ENCODE measurements at places on chromosomes 1 and 21.

DNA sequence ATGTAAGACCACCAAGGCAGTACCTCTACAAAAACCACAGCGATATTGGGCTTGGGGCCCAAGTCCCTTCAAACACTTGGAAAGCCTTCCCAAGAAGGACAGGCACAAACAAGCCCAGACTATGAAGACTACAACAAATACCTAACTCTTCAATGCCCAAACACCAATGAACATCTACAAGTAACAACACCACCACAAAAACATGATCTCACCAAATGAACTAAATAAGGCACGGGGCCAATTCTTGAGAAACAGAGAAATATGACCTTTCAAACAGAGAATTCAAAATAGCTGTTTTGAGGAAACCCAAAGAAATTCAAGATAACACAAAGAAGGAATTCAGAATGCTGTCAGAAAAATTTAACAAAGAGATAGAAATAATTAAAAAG lies 86.8 kb downstream of the COL24A1 start:
- DNase-seq = no peak

- DNase-seq = no peak
These were observed 121.8 kb upstream of the SPAG17 start for GRCh38 chr1:118306851-118307250.

DNA sequence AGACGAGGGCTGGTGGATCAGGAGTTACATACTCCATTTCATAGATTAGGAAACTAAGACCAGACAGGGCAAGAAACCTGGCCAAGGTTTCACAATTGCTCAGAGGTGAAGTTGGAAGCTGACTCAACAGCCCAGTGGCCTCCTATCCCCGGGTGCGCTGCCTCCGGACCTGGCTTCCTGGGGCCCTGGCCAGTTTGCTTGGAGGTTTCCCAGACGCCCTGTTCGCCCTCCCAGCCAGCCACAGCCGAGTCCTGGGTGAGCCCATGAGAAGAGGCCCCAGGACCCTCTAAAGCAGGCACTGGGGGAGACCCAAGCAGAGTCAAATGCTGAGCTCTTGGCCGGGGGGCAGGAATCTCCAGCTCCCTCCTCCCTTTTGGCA lies 180.1 kb downstream of the ZBTB18 start:
- DNase-seq = no peak

DNA sequence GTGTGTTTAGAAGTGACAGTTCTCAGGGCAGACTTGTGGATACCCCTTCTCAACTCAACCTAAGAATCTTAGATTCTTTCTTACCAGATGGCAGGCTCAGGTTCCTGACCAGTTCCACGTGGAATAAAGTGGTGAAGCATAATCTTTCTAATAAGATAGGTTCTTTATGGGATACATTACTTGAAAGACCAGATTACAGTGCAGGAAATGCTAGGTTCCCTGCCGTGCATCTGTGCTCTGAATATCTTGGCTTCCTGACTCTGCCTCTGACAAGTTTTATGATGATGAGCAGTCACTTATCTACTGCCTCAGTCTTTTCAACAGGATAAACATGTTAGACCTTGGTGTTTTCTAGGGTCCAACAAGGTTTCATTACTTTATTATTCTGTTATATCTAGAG lies 207.9 kb upstream of the CACYBP start:
- DNase-seq = no peak

- peak; percentile 62 for DNase-seq
These were observed 6.5 kb upstream of the ATP1A2 start for GRCh38 chr1:160108888-160109662.

DNA sequence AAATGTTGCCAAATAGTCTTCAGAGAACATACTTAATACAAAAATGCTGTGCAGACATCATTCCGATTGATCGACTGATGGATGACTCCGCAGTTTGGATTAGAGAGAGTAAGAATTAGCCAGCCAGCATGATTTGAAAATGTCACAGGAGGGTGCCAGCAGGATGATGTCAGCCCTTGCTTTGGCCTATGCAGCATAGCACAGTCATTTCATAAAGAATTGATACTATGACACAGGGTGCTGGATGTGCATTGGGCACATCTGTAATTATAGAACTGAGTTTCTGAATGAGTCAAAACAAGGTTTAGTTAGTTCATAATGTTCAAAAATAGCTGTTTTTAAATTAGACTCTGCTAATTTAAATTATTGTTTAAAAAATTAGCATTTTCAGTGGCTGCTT lies 21.6 kb upstream of the TRAF5 start:
- DNase-seq = peak; percentile 55

DNA sequence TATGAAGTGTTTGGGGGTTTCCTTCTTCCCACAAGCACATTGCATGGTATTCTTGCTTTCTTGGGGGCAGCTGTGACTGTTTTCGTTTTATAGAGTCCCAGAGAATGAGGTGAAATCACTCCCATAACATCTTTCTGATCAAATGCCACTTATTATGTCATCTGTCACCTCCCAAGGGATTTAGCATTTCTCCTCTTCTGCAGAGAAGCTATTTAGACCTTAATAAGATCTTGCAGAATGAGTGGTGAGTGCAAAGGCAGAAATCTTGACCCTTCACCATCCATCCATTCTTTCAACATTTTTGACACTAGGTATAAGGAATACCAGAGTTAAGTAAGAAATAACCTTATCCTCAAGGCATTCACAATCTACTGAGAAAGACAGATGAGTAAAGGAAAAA lies 318.6 kb upstream of the POU3F1 start:
- DNase-seq = no peak

GRCh38 chr1:11693024-11693590 lies 1.6 kb downstream of the DRAXIN start:
- peak; percentile 84 for DNase-seq

All from HCEC 1CT (cell line).